ENCODE measurements at places on chromosomes 2 and 18. TPM values are rescaled to one million over a fixed set of nuclear protein-coding genes. Genes with fewer than 3 reads are reported as not detected.

GRCh38 chr2:95380280-95380679, 22.2 kb upstream of the FAHD2A start:
- DNase-seq = no peak

GRCh38 chr2:101806701-101807100, 109.2 kb downstream of the MAP4K4 start:
- peak; percentile 21 for DNase-seq

GRCh38 chr2:86791573-86791972, 860 bp upstream of the CD8A start:
- no peak for DNase-seq

- peak; percentile 19 for DNase-seq
These were observed 115.8 kb upstream of the SETBP1 start for GRCh38 chr18:44564922-44565321.

Gene TMEM37
- polyA plus RNA-seq = 0.75 TPM

Gene LYPD1
- 4.3 TPM for polyA plus RNA-seq

Gene EMILIN2
- 4.1 TPM for polyA plus RNA-seq

Gene FZD7
- polyA plus RNA-seq = 28.1 TPM

Gene CD8B2
- polyA plus RNA-seq = not detected
